GM23248 (cell line): ENCODE measurements at places on chromosomes 1 and 21.

DNA sequence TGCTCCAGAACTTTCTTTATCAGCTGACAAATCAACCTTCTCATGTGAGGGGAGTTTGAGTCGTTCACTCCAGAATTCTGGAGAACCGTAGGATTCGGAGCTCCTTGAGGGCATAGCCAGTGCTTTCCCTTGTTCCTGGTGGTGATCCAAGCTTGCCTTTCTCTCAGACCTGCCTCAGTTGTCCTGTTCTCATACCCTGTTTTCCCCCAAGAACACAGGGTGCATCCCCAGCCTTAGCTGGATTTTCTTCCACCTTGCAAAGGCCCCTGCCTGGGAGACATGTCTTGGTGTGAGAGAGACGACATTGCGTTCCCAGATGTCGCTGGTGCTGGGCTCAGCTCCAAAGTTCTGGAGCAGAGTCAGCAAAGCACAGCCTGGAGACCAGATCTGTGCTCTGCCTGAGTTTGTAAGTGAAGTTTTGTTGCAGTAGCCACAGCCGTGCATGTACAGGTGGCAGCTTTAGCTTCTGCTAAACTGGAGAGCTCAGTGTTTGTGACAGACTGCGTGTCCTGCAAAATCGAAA lies 40.0 kb downstream of the ABCG1 start:
- no peak for DNase-seq

DNA sequence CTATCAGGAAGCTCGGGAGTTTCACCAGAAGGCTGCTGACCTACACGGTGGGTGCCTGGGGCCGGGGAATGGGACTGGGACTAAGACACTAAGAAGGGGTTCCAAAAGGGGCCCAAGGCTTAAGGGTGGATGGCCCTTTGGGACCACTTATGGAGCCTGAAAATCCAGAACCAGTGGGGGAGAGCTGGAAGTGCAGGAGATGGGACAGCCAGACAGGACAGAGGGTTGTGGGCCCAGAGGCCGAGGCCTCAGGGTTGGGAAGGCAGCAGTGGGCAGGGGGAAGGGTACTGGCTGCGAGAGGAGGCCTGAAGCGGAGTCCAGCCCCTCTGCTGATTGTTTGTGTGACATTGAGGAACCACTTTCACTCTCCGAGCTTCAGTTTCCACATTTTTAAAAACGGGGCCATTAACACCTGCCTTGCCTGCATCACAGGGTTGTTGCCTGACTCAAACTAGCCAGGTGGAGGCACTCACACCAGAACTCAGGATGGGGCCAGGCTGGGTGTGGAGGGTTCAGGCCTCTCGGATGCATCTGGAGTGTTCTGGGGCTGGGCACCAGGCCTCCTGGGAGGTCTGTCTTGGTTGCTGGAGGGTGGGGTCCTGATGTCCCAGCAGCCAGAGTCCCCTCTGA lies 3.0 kb downstream of the TTC24 start:
- DNase-seq = no peak

- DNase-seq = no peak
Measured at GRCh38 chr1:183694755-183695154, 41.6 kb upstream of the APOBEC4 start.

GRCh38 chr1:239572183-239572582 lies 185.8 kb downstream of the CHRM3 start:
- no peak for DNase-seq

- DNase-seq = no peak
Measured at GRCh38 chr1:147235822-147236221, 6.7 kb upstream of the CHD1L start.

DNA sequence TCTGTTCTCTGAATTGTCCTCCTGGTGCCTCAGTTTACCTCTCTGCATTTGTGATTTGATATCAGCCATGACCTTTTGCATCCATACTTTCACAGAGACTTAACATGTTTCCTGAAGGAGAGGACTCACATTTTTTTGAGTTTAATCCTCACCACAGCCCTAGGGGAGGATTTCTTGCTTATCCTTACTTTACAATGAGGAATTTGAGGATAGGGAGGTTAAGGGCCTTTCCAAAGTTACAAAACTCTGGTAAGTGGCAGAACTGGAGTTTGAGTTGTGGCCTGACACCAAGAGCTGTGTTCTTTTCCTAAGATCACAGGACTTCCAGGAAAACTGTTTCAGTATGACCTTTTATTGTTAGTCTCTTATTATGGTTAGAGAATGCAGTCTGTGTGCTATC lies 34.2 kb downstream of the TNFRSF8 start:
- DNase-seq = peak; percentile 39

GRCh38 chr1:118487091-118487490 lies 302.1 kb upstream of the SPAG17 start:
- peak; percentile 20 for DNase-seq

DNA sequence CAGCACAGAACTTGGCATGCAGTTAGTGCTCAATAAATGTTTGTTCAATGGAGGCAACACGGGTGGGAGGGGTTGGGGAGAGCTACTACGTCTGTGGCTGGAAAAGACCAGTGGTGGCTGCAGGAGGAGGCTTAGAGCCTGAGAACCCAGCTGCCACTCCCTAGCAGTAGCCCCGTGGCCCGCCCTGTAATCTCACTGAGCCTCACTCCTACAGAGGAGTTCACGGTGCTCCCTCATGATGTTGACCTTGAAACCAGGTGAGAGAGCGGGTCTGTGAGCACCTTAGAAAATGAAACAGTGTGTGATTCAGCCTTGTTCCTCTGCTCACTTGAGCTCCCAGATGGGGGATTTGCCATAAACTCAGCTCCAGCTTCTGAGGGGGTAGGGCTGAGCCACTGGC lies 299.6 kb downstream of the NPHP4 start:
- DNase-seq = no peak

- DNase-seq = peak; percentile 41
Measured at GRCh38 chr1:45617618-45618017, 6.2 kb downstream of the CCDC17 start.

DNA sequence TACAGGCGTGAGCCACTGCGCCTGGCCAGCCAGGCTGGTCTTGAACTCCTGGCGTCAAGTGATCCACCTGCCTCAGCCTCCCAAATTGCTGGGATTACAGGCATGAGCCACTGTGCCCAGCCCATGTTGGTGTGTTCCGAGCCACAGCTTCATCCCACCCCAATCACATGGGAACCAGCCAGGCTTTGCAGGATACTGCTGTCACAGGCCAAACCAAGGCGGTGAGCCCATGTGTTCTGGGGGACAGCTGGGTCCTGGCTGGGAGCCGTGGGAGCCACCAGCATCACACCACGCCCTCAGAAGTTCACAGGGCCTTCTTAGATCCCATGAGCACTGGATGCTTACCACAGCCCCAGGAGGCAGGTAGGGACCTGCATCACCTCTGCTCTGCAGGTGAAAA lies 56.9 kb downstream of the DHRS3 start:
- no peak for DNase-seq

DNA sequence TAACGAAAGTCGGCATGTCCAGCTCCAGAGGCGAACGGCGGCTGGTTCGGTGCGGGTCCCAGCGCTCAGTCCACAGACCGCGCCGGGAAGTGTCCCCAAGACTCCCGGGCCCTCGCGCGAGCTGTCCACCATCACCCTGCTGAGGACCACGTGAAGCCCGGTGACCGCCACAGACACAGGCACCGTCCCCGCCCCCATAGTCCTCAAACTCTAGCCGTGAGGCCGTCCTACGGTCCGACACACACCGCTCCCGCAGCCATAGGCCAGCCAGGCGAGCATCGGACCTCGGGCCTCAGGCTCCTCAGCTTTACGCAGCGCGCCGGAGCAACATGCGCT lies 535 bp downstream of the SETD4 start:
- DNase-seq = peak; percentile 79

DNA sequence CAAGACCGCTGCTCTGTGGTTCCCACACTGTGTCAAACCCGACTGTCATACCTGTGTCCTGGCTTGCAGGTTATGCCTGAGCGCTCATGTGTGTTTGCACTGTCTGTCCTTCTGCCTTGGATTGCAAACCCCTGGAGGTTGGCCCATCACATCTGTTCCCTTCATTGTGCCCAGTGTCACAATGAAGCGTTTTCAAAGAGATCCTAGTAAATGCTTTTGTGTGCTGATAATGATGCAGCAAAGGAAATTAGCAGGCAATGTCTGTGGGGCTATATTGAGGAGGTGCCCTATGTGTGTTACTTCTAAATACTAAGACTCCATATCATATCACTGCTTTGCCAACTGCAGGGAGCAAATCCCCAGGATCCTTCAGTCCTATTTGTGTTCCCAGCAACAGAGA lies 424.4 kb upstream of the NFIA start:
- DNase-seq = no peak

- peak; percentile 56 for DNase-seq
Measured at GRCh38 chr1:234745844-234746797, 136.1 kb upstream of the IRF2BP2 start.

DNA sequence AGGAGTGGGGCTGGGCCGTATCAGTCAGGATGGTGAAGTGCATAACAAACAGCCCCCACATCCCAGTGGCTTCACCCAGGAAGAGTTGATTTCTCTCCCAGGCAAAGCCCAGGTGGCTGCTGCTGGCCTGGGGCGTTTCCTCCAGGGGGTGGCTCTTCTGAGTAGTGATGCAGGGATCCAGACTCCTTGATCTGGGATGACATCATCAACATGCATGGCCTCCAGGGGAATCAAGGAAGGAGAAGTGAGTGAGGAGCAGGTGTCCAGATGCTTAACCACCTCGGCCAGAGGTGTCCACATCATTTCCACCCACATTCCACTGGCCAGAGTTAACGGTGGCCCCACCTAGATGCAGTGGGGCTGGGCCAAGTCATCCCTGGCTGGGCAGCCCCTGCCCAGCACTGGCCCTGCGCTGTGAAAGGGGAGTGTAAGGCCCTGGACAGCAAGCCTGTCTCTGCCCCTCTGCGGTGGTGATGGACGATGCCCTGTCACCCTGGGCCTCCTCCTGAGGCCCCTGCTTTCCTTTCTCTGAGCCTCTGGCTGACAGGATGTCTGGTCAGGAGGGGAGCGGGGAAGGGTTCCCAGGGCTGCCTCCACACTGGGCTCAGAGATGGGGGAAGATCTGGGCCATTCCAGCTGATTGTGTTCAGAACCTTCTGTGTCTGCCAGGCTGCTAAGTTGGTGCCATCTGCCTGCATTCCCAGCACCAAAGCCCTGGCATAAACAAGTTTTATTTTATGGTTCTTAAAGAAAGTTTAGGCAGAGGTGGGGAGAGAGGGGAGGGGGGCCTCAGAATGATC lies 598.2 kb downstream of the MATN1 start:
- DNase-seq = no peak

DNA sequence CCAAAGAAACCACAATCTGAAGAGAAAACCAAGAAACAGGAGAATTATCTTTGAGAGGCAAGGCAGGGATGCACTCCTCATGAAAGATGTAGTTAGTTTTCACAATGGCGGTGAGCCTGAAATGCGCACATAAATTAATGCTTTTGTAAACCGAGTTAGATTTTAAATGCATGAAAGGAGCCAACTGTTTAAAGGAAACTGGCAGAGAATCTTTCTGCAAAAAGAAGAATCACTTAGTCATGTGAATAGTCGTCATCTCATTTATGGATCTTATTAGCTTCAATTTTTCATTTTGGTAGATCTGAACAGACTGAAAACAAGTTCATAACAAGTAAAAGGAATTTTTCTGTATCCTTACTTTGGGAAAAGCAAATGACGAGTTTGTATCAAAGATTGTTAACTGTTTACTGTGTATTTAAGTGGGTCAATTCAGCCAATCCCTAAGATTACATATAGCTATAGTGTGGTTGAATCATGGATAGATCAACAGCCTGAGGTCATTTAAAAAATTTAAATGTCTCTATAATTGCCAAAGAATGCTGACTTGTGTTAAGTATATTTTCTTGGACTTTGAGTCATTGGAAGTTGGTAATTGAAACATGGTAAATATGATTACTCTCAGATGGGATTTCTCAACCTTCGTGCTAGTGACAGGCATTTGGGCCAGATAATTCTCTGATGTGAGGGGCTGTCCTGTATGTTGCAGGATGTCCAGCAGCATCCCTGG lies 226.6 kb upstream of the KAZN start:
- peak; percentile 83 for DNase-seq

DNA sequence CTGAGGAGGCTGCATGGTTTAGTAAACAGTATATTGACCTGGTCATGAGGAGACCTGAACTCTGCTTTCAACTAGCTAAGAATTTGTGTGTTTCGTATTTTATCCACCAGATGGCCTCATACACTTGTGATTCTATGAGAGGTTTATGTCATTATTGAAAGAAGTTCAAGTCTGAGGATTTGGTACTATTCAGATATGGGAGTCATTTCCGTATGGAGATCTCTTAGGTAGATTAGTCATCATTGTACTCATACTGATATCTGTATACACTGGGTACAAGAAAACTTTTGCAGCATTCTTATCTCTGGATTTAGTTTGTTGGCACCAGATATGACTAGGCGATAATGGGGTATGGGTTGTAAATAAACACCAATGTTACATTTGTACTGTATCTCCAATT lies 26.6 kb downstream of the ATF6 start:
- DNase-seq = peak; percentile 83

DNA sequence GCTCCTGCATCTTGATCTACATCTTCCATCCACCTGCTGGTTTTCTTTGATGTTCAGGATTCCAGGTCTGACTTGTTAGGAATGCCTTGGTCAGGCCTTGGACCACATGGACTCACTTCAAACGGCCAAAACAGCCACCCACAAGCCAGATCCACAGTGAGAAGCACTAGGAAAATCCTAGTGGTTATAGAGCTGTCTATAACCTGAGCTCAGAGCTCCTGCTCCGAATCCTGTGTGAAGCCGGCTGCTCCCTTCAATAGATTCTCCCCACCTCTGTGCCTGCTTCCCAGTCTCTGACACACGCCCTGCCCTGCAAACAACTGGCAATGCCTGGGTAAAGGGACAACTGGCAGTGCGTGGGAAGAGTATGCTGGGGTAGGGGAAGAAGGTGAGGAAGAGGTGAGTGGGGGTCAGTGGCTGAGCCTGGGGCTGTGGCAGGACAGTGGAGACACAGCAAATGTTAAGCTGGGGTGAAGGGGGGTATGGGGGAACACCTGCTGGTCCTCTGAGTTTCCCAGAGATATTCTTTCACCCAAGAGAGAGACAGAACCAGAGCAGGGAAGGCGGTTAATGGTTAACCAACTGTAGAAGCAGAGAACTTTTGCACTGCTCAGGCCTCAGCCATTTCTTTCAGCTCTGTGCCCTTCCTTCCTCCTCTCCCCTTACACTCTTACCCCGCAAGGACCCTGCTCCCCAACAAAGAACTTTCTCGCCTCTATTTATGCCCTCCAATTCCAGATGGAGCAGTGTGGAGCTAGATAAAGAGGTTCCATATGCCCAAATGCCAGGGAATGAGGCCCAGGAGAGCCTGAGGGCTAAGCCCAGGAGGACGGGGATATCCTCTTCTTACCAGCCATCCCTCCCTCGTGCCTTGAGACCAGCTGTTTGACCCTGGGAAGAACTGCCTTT lies 4.5 kb downstream of the PLXNA2 start:
- no peak for DNase-seq

- DNase-seq = no peak
Measured at GRCh38 chr21:46040707-46041106, 57.2 kb upstream of the COL6A2 start.

DNA sequence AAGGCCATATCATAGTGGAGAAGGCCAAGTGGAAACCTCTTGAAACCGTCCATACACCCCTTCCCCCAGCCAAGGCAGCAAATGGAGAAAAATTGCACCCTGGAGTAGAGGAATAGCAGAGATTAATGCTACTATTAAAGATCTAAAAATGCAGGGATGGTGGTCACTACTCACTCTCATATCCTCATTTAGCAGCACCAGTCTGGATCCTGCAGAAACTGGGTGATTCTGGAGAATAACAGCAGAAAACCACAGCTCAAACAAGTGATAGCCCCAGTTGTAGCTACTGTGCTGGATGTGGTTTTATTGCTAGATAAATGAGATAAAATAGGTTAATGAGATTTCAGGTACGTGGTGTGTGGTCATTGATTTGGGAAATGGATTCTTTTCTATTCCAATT lies 30.3 kb downstream of the S1PR1 start:
- no peak for DNase-seq
